ENCODE measurements at places on chromosomes 3 and 15. TPM values are rescaled to one million over a fixed set of nuclear protein-coding genes. Genes with fewer than 3 reads are reported as not detected.
A peak's percentile ranks its signal among the peaks of the same experiment; 100 is the strongest.

Gene LOXL1
- 7.6 TPM for total RNA-seq

Gene GNL3
- total RNA-seq, result 35.2 TPM

- H3K27me3 ChIP-seq, result no peaks in the 10 kb centered on the region
- no peak for DNase-seq
- no peak overlapping the region for H3K27ac ChIP-seq
- H3K4me3 ChIP-seq, result no peak overlapping the region
These were observed 11.7 kb downstream of the CHDH start for GRCh38 chr3:53834429-53835095.

- no peaks in the 10 kb centered on the region for H3K36me3 ChIP-seq
- H3K4me1 ChIP-seq, result peaks cover 73% of the 10 kb centered on the region
- no peak for DNase-seq
- H3K27ac ChIP-seq, result peak overlapping the region; percentile 54
- no peak overlapping the region for H3K4me3 ChIP-seq
- H3K27me3 ChIP-seq, result no peaks in the 10 kb centered on the region
These were observed 121.9 kb upstream of the ARHGEF3 start for GRCh38 chr3:56923526-56924224.

- H3K36me3 ChIP-seq, result no peaks in the 10 kb centered on the region
- H3K27me3 ChIP-seq, result no peaks in the 10 kb centered on the region
- no peak overlapping the region for H3K4me3 ChIP-seq
- no peak for DNase-seq
- H3K27ac ChIP-seq, result no peak overlapping the region
- no peaks in the 10 kb centered on the region for H3K4me1 ChIP-seq
These were observed 112.0 kb downstream of the UBE2E2 start for GRCh38 chr3:23314981-23315762.
